ENCODE measurements at places on chromosomes 7 and 10.
A peak's percentile ranks its signal among the peaks of the same experiment; 100 is the strongest.

GRCh38 chr10:103514244-103514643 lies 20.7 kb downstream of the NEURL1 start:
- no peak for DNase-seq

GRCh38 chr7:130721486-130722277 lies 12.3 kb downstream of the KLF14 start:
- DNase-seq, result peak; percentile 81

DNA sequence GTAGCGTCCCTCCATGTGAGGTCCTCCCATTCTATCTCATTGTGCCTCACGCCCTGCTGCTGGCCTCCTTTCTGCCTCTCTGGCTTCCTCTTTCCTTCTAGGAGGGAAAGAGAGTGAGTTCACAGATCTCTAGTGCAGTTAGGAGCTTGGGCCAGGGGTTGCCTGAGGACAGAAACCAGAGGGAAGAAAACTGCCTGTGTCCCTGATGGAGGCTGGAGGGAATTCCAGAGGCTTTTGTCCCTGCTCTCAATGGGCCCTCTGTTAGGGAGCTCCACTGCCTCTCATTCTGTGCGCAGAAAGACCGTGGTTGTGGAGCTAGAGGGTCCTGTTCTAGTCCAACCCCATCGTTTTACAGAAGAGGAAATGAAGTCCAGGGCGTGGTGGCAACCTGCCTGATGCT lies 4.6 kb downstream of the MARVELD1 start:
- DNase-seq, result no peak

- DNase-seq, result no peak
Measured at GRCh38 chr7:115059321-115059720, 137.4 kb downstream of the MDFIC start.

DNA sequence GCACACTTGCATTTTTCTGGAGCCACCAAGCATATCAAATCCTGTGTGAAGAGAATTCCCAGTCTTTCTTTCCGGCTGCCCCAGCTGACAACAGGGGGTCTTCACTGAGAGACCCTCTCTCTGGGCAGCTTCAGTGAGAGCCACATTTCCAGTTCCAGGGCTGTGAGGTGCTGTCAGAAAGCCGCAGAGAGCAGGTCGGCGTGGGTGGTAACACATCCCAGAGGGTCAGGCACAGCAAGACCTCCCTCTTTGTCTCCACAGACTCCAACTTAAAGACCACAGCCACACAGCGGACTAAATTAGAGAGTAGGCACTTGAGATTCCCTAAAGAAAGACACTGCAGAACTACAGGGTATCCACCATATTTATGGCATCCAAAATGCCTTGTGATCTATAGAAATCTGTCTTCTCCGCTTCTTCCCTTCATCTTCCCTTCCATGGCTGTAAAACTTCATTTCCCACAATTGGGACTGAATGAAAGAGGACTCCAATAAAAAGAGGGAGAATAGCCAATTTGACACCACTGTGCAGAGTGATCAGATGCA lies 116.0 kb upstream of the C7orf33 start:
- no peak for DNase-seq

DNA sequence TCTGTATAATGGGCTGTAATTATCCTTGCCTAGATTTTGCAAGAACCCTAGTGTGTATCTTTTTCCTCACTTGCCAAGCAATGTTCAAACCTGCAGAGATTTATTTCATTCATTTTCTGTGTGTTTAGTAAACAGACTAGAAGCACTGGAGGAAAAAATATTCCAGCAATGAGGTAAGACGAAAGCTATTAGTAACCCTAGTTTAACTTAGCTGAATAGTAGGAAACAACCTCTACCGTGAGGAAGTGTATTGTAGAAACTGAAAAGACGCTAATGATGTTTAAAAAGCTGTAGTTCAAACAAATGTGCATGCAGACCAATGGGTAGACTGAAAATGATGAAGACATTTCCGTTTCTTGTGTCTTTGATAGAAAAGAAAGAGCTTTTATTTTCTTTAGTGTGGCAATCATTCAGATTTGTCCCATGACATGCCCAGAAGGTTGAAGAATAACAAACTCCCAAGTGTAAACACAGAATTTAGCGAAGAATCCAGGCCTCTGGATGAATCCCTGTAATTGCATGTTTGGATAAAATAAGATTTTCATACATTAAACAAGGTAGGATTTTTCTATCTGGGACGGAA lies 20.7 kb downstream of the CAV1 start:
- DNase-seq, result no peak

DNA sequence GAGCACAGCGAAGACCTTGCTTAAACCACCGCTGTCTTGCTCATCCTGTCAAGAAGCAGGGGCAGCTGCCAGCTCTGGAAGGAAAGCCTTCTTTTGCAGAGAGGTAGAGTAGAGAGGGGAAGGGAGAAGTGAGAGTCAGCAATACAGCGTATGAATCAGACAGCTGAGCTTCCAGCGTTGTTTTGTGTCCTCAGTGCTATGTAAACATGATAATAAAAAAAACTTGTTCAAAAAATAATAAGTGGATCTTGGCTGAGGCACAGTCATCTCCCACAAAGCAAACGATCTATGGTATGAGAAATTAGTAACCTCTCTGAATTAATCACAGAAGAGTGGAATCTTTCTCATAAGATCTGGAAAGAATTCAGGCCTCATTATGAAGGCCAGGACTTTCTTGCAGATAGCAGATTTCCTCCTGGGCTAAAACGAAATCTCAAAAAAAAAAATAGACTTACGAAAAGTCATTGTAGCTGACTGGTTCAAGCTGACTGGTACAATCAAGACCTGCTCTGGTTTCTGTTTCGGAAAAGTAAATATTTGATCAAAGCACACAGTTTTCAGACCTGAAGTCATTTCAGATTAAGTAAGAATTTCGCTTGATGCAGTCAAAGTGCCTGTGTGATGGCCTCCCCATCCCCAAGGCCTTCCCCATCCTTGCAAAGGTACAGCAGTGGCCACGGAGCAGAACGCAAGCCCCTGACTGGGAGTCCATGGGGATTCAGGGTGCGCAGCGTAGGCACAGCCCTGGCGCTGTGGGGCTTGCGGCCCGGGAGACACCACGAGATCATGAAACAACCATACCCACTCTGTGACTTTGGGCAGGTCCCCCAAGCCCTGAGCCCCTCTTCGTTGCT lies 29.4 kb downstream of the CHST15 start:
- no peak for DNase-seq

DNA sequence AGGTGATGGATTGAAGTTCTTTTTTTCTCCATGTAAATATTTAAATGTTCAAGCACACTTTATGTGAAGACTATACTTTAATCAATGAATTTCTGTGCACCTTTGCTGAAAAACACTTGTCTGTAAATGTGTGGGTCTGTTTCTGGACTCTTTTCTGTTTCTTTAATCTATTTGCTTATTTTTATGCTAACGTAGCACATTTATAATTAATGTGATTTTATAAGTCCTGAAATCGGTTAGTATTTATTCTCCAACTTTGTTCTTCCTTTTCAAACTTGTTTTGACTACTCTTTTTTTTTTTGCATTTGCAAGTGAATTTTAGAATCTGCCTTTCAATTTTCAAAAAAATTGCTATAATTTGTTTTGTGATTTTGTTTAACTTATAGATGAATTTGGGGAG lies 334.4 kb downstream of the ATRNL1 start:
- no peak for DNase-seq

All from WERI-Rb-1 (cell line).